Renal cortical epithelial cell (primary cell): ENCODE measurements at places on chromosomes 13 and 19.

- no peak for DNase-seq
These were observed 42.7 kb downstream of the ING1 start for GRCh38 chr13:110756219-110756631.

- DNase-seq = no peak
These were observed 4.8 kb downstream of the C19orf25 start for GRCh38 chr19:1474011-1474764.

- no peak for DNase-seq
These were observed 6.0 kb downstream of the SYCE2 start for GRCh38 chr19:12913011-12913561.

DNA sequence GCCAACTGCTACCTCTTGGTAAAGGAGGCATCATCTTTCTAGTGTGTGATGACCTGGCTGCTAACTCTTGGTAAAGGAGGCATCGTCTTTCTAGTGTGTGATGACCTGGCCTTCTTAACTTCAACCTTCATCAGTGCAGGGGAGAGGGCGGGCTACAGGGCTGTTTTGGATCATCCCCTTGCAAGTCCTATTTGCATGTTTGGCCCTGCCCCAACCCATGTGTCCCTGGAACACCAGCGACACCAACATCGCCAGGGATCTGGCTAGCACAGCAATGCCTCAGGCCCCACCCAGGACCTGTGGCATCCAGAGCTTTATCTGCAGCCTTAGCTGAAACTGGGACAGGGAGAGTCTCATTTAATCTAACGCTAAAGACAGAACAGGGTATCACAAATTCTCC lies 492.4 kb downstream of the MYO16 start:
- no peak for DNase-seq

- no peak for DNase-seq
These were observed 110.1 kb upstream of the RXFP2 start for GRCh38 chr13:31629085-31629780.

DNA sequence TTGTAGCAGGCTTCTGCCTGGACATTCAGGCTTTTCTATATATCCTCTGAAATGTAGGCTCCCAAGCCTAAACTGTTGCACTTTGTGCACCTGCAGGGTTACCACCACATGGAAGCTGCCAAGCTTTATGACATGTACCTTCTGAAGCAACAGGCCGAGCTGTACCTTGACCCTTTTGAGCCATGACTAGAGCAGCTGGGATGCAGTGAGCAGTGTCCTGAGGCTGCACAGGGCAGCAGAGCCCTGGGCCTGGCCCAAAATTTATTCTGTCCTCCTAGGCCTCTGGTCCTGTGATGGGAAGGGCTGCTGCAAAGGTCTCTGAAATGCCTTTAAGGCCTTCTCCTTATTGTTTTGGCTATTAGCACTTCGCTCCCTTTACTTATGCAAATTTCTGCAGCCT lies 23.5 kb upstream of the CD177 start:
- DNase-seq = no peak
